GM12892 (cell line): ENCODE measurements at places on chromosomes 3 and 15.

GRCh38 chr3:178318941-178319816 is 217.1 kb upstream of the KCNMB2 start:
- no peak for DNase-seq

GRCh38 chr3:61414456-61414855 is 146.9 kb upstream of the PTPRG start:
- DNase-seq, result no peak

GRCh38 chr15:74007820-74008371 is 13.4 kb downstream of the PML start:
- no peak for DNase-seq

DNA sequence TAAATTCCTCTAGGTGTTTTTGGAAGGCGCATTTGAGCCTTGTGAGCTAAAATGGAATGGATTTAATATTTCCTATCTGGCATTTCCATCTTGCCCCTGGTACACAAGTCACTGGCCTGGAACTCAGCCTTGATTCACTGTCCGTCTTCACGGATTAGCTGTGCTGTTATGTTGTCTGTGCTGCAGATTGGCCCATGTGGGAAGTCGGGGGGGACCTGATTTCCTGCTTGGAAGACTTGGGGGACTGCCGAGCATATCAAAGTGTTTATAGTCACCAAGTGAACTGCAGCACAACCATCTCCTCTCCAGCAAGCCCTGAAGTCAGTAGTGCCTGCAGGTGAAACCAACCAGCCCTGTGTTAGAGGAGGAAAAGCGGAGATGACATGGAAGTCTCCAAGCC is 12.2 kb downstream of the GHRL start:
- DNase-seq, result no peak

DNA sequence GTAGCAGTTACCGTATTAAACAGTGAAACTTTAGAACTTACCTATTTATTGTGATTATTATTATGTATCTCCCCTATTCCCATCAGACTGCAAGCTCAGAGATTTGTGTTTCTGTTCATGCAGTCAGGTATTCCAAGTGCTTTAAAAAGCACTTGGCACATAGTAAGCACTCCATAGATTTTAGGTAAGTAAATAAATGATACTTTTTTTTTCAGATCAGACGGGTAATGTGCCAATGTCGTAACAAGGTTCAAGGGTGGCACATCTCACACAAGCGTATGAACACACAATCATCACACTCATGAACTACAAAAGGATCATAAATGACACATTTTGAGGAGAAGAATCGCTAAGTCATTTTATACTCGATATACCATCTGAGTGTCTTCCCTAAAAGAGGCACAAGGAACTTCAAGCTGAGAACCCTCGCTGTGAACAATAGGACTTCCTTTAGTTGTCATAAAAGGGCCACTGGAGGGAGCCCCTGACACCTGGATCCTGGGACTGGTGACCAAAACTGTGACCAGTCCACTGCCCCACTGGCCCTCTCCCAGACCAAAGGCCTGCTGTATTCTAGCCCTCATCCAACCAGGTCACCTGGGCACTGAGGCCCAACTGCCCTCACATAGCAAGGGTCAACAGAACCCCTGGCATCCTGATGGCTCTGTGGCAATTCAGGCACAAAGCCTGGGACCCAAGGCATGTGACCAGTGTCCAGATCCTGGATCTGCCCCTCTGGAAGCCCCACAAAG is 32.1 kb downstream of the KIF9 start:
- DNase-seq, result no peak

- DNase-seq, result no peak
Observed at GRCh38 chr3:116306720-116307119, 138.6 kb downstream of the LSAMP start.

DNA sequence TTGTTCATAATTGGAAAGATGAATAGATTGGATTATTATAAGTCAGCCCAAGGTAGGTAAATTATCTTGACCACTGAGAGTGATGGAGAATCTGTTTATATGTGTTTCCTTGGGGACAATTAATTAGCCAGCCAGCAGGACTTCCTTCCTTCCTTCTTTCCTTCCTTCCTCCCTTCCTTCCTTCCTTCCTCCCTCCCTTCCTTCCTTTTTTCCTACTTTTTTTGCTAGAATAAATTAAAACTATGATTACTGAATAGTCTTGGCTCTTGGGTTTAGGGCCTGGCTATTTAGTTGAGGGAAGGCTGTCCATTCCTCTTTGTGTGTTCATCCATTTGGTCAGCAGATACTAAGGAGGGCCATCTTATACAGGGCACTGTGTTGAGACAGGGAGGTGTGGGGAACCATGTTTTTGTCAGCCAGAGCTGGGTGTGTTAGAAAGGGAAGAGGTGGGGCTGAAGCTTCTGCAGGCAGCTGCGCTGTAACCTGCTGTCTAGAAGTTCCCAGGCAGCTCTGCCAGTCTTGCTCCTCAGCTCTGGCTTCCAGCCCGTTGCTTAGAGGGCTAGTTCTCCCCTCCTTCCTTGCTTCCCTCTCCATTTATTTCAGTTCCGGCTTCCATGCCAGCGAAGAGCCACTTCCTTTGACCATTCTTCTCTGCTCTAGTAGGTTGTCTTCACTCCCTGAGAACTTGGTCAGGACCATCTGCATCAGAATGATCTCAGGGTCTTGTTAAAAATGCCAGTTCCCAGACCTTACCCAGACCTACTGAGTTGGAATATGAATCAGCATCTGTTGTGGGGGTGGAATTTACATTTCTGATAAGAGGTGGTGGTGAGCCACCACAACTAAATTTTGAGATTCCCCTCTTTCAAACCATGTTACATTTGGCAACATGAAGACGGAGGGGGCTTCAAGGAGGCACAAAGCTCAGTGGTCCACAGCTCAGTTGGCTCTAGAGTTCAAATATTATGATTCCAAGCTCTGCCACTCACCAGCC is 113.9 kb downstream of the DGKG start:
- no peak for DNase-seq

GRCh38 chr3:14403619-14404155 is 1.3 kb downstream of the SLC6A6 start:
- DNase-seq, result no peak

GRCh38 chr3:20073683-20074082 is 33.4 kb downstream of the KAT2B start:
- no peak for DNase-seq

- DNase-seq, result no peak
Observed at GRCh38 chr15:50262533-50262932, 3.0 kb downstream of the HDC start.

DNA sequence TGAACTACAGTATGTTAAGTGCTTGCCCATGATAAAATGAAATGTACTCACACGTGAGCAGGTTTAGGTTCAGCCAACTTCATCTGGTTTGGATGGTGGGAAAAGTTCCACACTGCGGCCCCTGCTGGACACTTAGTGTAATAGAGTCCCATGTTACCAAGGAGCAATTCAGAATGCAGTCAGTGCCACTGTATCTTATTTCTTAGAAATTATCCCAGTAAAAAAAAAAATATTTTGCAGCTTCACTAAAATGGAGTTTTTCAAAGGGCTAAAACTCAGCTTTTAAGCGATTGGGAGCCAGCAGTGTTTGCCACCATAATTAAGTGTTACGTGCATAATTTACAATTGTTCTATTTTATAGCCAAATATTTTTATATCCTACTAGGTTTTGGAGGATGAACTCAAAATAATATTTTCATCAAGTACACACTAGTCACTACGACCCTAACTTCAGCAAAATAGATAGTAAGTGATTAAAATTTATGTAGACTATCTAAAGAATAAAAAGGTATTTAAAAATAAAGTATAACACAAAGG is 371.7 kb upstream of the GBE1 start:
- no peak for DNase-seq

GRCh38 chr3:134496471-134497071 is 10.7 kb downstream of the CEP63 start:
- no peak for DNase-seq

GRCh38 chr3:116238846-116239565 is 206.3 kb downstream of the LSAMP start:
- no peak for DNase-seq

DNA sequence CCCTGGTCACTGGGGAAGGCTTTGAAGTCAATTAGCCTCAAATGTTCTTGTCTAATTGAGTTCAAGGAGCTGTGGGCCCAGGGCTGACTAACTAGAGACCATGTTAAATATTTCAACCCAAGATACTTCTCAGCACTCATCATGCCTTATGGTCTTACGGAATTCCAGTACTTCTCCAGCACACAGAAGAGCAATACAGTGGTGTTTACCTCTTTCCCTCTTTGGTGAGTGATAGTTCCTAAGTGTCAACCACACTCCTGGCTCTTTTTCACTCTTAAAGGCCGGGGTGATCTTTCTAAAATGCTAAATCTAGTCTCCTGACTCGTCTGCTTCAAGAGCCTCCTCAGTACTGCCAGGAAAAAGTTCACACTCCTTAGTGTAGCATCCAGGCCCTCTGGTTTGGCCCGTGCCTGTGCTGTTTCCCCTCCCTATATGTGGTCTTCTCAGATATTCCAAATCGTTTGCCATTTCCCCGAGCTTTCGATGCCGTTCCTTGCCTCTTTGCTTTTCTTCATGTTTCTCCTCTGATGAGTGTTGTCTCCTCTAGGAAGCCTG is 4.7 kb downstream of the MYZAP start:
- DNase-seq, result no peak

DNA sequence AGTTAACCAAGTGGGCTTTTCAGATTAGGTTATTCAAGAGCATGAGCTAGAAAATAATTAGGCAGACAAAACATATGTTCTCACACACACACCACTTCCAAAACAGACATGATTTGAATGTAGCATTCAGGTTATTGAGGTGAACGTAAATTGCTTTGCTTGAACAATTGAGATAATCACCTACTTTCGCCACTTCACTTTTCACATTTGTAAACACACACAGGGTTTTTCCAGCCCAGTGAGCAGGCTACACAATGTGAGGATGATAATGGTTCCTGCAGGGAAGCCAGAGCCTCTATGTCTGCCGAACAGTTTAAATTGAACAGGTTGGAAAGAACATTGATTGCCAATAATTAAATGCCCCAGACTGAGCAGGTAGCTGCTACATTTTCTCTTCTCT is 560.8 kb downstream of the OCA2 start:
- no peak for DNase-seq

DNA sequence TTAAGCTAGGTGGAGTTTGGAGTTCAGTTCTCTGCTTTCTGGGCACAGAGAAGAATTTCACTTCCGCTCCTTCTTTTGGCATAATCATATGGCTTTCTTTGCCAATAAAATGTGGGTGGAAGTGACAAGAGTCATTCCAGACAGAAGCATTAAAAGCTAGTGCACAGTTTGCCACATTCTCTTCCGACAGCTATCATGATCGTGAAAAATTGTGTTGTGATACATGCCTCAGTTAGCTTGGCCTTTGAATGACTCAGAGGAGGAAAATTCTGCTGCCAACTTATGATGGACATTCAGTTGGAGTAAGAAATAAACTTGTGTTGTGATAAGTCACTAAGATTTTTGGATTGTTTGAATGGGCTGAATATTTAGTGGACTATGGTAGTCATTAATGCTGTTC is 291.7 kb upstream of the SATB1 start:
- DNase-seq, result no peak
